AG09309 (cell line): ENCODE measurements at places on chromosomes 2 and 18.

- no peak for DNase-seq
These were observed 197.7 kb upstream of the SH3BP4 start for GRCh38 chr2:234754126-234754525.

GRCh38 chr2:187782301-187782700 is 228.1 kb upstream of the TFPI start:
- no peak for DNase-seq

GRCh38 chr18:79770826-79771225 is 26.9 kb upstream of the KCNG2 start:
- no peak for DNase-seq

- peak; percentile 95 for DNase-seq
These were observed 3.2 kb upstream of the SH3RF3 start for GRCh38 chr2:109125593-109126500.
